ENCODE measurements at places on chromosomes 16 and 17. TPM values are rescaled to one million over a fixed set of nuclear protein-coding genes. Genes with fewer than 3 reads are reported as not detected.

The TP53TG3F gene
- total RNA-seq = not detected

The PRSS33 gene
- total RNA-seq = not detected

The TPPP3 gene
- 1.6 TPM for total RNA-seq

The MYH11 gene
- 1.2 TPM for total RNA-seq

The C17orf67 gene
- total RNA-seq = 0.91 TPM

The STRADA gene
- total RNA-seq = 25.8 TPM

The HSF4 gene
- 23.0 TPM for total RNA-seq

The TP53TG3 gene
- total RNA-seq = not detected

The CCL14 gene
- total RNA-seq = not detected

The HP gene
- 0.20 TPM for total RNA-seq

The TMEM220 gene
- total RNA-seq = 1.2 TPM

The TP53TG3D gene
- total RNA-seq = 0.56 TPM

The TEDC2 gene
- 2.8 TPM for total RNA-seq

The WFDC1 gene
- 25.1 TPM for total RNA-seq

The PYCARD gene
- 19.2 TPM for total RNA-seq

The CLEC18B gene
- total RNA-seq = 1.6 TPM

The TNFRSF17 gene
- total RNA-seq = 0.10 TPM

The MPO gene
- total RNA-seq = not detected

The MPV17L gene
- total RNA-seq = 0.78 TPM

The SLC16A6 gene
- 0.17 TPM for total RNA-seq

The OR1F1 gene
- total RNA-seq = 0.07 TPM

The KRT33B gene
- total RNA-seq = not detected

The RAB11FIP3 gene
- 38.4 TPM for total RNA-seq

The PRR15L gene
- total RNA-seq = not detected

The RHBDL1 gene
- total RNA-seq = 2.7 TPM

The SHISA6 gene
- total RNA-seq = not detected

The GRB7 gene
- total RNA-seq = 0.13 TPM

The PIP4K2B gene
- 63.6 TPM for total RNA-seq

The ST6GALNAC2 gene
- 0.76 TPM for total RNA-seq

The KCNJ12 gene
- total RNA-seq = 4.5 TPM

The GLIS2 gene
- total RNA-seq = 7.8 TPM

The WNK4 gene
- 0.79 TPM for total RNA-seq

The SLFN13 gene
- 4.0 TPM for total RNA-seq

The NEUROD2 gene
- not detected for total RNA-seq

The DOK4 gene
- total RNA-seq = 50.5 TPM

The TEX19 gene
- not detected for total RNA-seq

The P2RX5 gene
- 0.85 TPM for total RNA-seq

The TMC7 gene
- total RNA-seq = 0.85 TPM

The C1QL1 gene
- total RNA-seq = 0.33 TPM

The KRTAP3-1 gene
- total RNA-seq = not detected

The GRIN2A gene
- 0.26 TPM for total RNA-seq

The CCL4 gene
- not detected for total RNA-seq

The GFER gene
- total RNA-seq = 8.1 TPM

The EME1 gene
- 4.0 TPM for total RNA-seq

The KRT9 gene
- 0.07 TPM for total RNA-seq

The LAT gene
- 0.78 TPM for total RNA-seq

The VASN gene
- 148 TPM for total RNA-seq

The SMPD3 gene
- total RNA-seq = 0.07 TPM

All from smooth muscle cell of the pulmonary artery (primary cell).